Adrenal gland (tissue), 19 donors: ENCODE measurements at places on chromosomes 7 and 10. TPM values are rescaled to one million over a fixed set of nuclear protein-coding genes. Genes with fewer than 3 reads are reported as not detected.

DNA sequence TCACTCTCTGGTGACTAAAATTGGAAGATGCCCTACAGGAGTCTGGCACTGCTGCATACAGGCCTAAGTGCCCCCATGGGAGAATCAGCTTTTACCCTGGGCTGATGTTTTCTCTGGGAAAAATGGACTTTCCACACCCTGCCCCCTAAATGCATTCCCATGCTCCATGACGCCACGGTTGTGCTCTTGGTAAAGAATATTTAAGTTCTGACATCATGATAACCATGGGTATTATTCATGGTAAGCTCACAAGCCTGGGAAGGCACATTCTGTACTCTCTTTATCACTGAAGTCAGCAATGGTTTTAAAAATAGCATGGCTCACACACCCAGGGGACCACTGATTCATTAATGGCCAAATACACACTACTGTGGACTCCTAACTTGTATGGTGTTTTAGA, 43.4 kb downstream of the HIPK2 start:
- no peak for DNase-seq

DNA sequence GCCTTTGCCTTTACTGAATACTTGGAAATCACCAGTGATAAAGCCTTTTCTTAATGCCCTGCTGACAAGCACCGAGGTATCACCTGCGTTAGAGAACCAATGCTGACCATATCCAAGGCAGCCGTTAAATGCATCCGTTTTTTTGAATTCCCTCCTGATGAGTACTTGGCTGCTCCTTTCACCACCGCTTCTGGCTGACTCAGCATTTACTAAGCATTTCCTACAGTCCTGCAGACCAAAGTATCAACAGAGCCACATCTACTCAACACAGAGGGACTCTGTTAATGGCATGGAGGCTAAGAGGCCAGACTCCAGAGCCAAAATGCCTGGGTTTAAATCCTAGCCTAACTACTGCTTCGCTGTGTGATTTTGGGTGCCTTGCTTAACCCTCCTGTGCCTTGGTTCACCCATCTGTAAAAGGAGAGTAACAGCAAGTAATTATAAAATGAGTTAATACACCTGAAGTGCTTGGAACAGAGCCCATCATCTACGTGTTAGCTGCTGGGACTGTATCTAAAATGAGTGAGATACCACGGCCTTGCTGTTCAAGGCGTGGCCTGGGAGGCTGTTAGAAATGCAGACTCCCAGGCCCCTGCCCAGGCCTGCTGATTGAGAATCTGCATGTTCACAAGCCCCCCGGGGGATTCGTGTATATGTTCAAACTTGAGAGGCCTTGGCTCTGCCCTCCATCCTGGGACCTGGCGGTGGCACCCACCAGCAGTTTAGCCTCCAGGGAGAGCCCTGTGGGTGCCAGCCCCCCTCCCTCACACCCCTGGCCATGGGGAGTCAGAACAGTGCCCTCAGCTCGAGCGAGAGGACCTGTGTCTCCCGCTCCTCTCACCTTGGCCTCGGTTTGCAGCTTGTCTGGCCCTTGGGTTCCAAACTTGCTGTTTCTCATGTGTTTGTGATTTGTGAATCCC, 30.8 kb upstream of the EFCAB10 start:
- no peak for DNase-seq

CRPPA gene
- total RNA-seq, result 3.3 TPM

GRCh38 chr7:55303220-55303619, 61.9 kb upstream of the LANCL2 start:
- DNase-seq, result no peak

- DNase-seq, result no peak
Measured at GRCh38 chr10:14553448-14553847, 221.2 kb downstream of the FAM107B start.

GRCh38 chr10:97538839-97539238, 33.7 kb upstream of the ANKRD2 start:
- no peak for DNase-seq

DNA sequence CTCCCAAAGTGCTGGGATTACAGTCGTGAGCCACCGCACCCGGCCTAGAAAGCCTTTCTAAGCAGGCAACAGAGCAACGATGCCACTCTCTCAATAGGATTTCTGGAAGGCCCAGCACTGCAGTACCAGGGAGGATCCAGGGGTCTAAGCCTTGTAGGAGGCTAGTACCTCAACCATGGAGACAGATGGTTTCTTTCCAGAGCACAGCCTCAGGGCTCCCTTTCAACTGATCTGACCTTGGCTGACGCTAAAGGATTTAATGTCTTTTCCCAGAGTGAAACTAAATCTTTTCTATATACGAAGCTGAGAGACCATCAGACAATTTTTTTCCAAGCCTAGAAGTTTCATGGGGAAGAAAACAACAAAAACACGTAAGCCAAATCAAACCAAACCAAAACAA, 78.0 kb downstream of the WDR11 start:
- DNase-seq, result no peak
